ENCODE measurements at places on chromosomes 7 and 10.

GRCh38 chr10:81873932-81874816 is 820 bp upstream of the NRG3 start:
- DNase-seq, result no peak

- no peak for DNase-seq
These were observed 66.7 kb upstream of the GPR26 start for GRCh38 chr10:123599366-123599849.

- no peak for DNase-seq
These were observed 5.3 kb upstream of the LRRC61 start for GRCh38 chr7:150317748-150318444.

DNA sequence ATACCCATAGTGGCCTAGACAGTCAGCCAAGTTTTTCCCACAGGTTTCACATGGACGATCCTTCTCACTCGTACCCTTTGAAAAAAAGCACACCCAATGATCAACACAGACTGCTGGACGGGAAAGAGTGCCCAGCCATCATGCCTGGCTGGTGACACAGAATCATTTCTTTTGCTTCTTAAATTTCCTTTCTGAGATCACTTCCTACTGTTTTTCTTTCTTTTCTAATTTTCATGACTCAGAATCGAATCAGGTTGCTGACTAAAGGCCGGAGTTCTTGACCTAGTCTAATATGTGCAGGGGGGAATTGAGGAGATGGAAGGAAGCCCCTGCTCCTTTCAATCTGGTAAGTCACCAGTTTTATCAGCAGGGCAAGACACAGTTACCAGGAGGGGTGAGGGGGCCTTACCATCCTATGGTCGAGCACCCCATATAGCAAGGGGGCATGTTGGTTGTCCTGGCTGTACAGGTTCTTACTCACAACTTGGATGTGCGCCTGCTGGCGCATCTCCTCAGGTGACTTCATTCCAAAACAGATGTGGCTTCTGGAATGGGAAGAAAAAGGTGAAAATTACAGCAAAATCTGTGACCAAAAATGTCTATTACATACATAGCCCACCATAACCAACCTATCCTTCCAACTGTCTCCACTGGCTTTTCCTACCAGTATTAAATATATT is 3.5 kb downstream of the POLR3A start:
- DNase-seq, result no peak

GRCh38 chr10:107548301-107548700 is 383.8 kb upstream of the SORCS1 start:
- DNase-seq, result no peak

DNA sequence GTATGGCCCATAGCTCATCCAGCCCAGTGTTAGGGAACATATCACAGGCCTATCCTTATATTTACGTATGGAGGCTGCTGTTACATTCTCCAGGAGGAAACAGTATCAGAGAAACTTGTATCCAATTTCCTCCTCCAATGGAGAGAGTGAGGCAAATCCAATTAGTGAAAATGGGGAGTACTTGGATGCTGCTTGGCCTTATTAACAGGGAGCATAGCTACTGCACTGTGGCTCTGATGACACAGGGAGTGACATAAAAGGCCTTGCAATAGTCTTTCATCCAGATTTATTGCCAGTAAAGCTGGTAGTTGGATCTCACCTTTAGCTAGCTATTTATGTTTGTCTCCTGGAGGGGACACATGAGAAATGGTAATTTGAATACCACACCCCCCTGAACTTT is 313.2 kb upstream of the MTPN start:
- DNase-seq, result no peak

GRCh38 chr7:130421684-130422083 is 19.1 kb downstream of the CEP41 start:
- DNase-seq, result no peak

DNA sequence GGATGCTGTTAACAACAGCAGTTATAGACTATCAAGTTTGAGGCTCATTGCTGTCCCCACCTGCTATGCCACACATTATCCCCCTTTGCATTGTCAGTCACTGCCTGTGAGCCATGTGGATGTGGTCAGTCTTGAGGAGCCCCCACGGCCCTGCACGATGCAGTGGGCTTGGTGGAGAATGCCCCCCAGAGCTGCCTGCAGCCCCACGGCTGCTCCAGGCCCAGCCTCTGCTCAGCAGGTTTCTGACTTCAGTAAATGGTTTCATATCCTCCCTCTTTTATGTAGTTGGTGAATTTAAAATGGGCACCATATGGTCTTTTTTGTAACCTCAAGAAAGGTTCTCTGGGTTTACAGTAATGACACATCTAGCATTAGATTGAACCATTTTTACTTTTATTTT is 164.1 kb downstream of the EBF3 start:
- DNase-seq, result no peak

DNA sequence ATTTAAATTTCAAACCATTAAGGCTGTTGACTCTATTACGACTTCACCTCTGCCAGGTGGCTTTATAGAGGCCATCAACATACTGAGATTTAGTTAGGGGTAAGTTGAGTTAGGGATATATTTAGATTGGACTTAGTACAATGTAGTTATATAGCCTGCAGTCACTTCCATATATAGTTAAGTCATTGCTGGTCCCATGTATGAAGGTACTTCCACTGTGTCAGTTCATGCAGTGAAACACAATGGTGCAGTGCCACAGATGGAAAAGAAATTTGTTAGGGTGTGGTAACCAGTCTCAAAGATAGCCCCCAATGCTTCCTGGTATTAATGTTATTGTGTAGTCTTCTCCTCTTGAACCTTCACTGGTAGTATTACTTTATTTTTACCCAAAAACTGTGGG is 12.6 kb upstream of the TSPAN13 start:
- DNase-seq, result no peak

DNA sequence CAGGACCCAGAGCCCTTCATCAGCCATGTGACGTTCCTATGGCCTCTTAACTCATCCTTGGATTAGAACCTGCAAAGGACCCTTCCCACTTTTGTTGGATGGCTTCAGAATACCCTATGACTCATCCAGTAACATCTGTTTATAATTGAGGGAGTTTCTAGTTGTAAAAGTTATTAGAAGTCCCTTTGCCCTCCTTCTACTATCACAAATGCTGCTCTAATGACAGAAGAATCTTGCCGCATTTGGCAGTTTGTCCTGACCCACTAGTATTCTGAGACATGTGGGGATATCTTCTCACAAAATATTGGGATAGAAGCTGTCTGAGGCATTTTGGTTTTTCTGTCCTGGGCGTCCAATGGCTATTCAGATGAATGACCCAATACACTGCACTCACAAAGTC is 251.8 kb upstream of the TMEM72 start:
- no peak for DNase-seq

GRCh38 chr10:101778781-101779543 is 3.0 kb upstream of the FGF8 start:
- peak; percentile 67 for DNase-seq

- DNase-seq, result no peak
These were observed 410.0 kb upstream of the MGMT start for GRCh38 chr10:129056734-129057689.

GRCh38 chr10:115092555-115093285 is 445 bp upstream of the ATRNL1 start:
- DNase-seq, result peak; percentile 56

- no peak for DNase-seq
These were observed 136.9 kb downstream of the SNX10 start for GRCh38 chr7:26428571-26428970.

DNA sequence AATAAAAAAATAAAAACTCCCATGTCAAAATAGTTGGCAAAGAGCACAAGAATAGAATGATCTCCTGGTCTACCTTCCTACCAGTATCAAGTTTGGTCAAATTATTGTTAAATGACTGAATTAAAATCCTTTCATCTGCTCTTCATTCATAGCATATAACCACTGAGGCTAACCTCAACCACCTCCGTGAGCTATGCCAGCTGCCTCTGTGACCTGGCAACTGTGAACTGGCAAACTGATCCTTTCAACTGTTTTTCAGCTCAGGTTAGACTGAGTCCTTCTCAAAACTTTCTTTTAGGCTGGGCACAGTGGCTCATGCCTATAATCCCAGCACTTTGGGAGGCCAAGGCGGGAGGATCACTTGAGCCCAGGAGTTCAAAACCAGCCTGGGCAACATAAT is 36.1 kb downstream of the NUDCD3 start:
- DNase-seq, result no peak

GRCh38 chr10:95097805-95098204 is 28.5 kb upstream of the CYP2C8 start:
- no peak for DNase-seq

DNA sequence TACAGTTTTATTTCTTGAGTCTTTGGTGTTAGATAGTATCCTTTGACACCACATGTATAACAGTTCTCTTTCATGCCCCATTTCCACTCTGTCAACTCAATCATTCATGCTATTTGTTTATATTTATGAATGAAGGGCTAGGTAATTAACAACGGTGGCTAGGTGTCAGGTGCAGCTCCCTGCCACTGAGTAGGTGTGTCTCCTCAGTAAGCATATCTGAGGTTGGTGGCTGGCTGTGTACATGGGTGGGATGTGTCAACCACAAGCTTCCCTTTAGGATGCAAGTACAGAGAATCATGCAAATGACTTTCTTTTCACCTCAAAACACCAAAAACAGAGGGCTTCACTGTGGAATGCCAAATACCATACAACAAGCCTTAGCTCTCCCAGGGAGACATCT is 83.4 kb downstream of the ZNF365 start:
- DNase-seq, result no peak

DNA sequence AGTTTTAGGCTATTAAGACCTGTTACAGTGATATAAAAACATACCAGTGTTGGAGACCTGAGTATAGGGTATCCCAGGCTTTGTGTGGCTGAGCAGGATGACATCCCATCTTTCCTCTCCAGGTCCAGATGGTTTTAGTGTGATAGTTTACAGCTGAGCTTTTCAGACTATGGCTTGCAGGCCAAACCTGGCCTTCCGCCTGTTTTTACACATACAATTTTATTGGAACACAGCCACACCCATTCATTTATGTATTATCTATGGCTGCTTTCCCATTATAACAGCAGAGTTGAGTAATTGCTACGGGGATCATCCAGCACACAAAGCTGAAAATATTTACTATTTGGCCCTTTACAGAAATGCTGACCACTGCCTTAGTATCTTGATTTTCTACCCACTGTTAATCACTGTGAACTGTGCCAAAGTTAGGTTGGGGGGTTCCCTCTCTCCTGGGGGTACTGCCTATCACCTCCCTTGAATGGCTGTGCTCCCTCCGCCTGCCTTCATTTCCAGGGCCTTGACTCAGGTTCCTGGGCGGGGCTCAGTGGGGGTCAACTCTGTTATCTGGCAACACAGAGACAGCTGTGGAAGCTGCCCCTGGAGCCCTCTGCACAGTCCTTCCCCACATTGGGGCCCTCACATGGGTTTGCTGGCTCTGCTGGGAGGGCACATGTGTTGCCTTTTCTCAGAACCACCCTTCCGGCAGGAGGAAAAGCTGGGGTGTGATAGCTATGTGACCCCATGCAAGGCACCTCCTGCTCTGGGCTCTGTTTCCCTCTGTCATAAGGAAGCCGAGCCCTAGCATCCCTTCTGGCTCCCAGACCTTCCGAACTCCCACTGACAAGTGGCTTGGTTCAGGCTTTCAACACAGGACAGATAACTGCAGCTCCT is 40.3 kb upstream of the SH2D4B start:
- DNase-seq, result no peak

DNA sequence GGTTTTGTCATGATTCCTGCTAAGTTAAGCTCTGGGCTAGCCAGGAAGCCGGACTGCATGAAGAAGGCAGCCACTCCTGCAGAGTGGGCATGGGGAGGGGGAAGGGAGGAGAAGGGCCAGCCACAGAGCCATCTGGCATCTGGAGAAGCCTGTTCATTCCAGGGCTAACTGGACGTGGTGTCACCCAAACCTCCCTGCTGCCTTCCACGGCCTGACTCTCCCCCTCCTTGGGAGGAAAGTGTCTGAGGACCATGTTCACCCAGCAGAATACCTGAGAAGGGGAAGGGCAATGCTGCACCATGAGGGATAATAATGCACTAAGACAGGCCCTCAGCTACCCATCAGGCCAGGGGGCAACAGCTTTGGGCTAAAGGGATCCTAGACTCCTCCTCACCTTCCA is 15.4 kb downstream of the AQP1 start:
- DNase-seq, result no peak

DNA sequence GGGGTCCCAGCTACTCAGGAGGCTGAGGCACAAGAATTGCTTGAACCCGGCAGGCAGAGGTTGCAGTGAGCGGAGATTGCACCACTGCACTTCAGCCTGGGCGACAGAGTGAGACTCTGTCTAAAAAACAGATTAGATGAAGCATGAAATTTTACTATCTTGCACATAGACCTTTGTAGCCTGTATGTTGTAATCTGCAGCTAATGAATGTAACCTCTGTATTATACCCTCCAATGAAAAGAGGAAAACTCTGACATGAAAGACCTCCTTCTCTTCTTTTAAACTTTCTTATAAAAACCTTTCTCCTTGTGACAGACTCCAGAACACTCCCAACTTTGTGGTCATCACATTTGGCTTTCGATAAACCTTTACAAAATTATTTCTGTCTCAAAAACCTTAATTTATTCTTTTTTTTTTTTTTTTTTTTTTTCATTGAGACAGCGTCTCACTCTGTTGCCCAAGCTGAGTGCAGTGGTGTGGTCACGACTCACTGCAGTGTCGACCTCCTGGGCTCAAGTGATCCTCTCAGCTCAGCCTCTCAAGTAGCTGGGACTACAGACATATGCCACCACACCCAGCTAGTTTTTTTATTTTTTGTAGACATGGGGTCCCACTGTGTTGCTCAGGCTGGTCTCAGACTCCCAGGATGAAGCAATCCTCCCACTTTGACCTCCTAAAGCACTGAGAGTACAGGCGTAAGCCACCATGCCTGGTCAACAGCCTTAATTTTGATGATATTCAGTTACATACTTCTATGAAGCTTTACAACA is 97.4 kb downstream of the SVOPL start:
- no peak for DNase-seq

- DNase-seq, result no peak
These were observed 4.2 kb upstream of the NANOS1 start for GRCh38 chr10:119025336-119025735.

DNA sequence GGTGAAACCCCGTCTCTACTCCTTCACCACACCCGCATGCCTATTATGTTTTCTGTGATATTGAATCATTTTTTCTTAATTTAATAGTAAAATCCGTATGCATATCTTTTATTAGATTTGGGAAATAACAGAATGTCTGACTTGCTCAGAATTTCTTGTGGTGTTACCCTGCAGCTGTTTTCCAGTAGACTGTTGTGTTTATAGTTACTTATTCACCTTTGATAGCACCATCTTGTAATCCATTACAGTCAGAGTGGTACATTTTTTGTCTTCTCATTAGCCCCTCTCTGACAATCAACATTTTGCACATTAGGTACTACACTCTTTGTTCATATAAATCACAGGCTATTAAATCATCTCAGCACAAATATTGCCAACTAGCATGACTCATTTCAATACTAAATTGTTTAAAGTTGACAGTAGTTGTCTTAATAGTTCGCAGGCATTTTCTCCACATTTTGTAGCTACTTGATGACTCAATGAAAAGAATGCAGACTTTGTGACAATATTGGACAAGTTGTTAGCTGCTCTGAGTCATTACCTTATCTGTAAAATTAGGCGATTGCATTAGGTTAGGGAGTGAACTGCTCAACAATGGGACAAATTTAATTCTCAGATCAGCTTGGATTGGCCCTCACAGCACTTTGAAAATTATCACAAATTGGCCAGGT is 17.8 kb upstream of the SLC16A12 start:
- no peak for DNase-seq

All from GM06990 (cell line).